NCI-H446 treated with DMSO at 0.1 percent for 48 hours (cell line): ENCODE measurements at places on chromosomes 7 and 10.

DNA sequence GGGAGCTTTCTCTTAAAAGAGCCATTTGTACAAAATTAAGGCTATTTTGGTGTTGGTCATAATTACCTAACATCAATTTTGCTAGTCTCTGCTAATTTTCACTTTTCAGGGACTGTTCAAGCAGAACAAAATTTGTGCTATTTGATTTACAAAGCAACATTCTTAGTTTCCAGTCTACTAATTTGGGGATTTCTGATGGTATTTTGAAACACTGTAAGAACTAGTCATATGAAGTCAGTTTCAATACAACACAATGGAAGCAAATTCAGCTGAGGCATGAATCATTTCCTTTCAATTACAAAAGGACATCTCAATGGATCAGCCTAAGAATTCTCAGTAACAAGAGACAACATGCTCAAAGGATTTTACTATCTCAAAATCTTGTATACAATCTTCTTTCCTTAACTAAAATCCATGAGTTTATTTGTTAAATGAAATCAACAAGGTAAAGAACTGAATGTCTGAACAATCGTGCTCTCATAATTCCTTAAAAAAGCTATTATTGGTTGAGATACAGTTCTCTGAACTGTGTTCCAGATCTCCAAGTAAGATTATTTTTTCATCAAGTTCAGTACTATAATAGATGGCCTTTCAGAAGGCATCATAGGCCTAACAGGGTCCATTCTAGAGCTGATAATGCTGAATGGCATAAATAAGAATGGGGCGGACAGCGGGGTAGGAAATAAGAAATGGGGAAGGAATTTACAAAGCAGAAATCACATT is 144.6 kb downstream of the NRCAM start:
- DNase-seq = no peak

DNA sequence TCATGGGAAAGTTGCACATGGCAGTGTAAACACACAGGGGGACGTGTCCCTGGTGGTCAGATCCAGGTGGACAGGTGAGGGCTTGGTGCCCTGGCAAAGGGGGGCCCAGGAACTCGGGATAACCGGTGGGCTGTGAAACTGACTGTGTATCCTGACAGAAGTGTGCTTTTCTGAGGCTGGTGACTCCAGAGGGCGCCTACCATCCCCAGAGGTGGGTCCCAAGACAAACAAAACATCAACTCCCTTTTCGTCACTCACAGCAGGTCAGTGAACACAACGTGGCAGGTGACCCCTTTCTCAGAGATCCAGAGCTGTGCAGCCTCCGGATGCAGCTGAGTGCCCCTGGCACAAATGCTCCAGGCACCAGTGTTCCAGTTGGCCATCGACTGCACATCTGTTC is 56.0 kb upstream of the DDC start:
- DNase-seq = no peak

DNA sequence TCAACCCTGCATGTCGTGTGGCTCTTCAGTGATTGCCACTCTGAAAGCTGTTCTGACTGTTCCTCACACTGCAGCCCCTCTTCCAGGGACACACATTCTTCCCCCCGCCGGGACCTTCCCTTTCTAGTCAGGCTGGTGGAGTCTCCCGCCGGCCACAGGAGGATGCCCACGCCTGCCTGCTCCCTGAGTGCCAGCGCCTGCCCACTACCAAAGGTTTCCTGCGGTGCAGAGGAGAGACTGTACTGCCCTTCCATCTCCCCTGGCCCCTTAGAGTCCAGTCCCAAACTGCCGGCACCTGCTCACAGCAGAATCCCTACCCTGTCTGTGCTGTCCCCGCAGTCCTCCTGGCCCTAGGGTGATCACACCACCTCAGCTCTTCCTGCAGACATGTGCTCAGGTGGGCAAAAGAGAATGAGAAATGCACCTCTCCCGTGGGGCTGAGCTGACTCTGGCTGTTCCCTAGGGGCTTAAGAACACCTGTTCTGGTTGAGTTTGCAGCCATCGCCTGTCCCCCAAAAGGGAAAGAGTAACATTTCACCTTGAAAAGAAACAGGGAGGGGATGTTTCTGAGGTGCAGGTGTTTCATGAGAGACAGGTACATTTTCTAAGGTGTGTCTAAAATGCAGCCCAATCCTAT is 1.4 kb downstream of the PODXL start:
- no peak for DNase-seq

DNA sequence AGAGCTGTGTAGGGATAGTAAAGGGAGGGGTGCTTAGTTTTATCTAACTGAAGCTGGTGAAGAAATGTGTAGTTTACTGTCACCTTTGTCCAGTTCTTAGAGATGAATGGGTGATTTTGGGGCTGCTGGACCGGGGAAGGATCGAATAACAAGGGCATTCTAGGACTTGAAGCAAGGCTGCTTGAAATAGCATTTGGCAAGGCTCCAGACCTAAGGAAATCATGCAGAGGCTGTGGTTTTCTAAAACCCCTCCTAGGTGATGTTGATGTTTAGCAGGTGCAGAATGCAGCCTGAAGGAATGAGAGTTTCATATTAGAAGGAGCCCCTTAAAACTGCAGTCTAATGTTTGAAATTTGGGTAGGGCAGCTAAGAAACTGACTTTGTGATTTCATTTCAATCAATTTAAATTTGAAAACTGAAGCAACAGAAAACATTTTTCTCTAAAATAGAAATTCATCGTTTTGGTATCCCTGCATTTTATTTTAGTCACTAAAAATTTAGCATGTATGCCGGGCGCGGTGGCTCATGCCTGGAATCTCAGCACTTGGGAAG is 68.5 kb downstream of the TET1 start:
- no peak for DNase-seq

GRCh38 chr7:1537535-1538412 is 7.3 kb downstream of the MAFK start:
- DNase-seq = no peak

DNA sequence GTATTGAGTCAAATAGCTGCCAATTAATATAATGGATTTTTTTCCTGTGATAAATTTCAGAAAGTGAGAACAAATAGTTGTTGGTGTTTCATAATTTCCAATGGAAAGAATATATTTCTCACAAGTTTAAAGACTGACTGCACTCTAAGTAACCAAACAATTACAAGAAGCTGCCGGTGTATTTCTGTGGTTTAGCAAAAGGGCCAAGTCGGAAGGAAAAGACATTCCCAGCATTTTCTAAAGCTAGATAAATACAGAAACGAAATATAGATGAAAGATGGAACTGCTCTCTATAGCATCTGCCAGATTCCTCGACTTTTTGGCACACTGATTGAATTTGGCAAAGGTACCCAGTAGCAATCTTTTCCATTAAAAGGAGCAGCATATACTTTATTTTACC is 92.7 kb upstream of the MKX start:
- no peak for DNase-seq

DNA sequence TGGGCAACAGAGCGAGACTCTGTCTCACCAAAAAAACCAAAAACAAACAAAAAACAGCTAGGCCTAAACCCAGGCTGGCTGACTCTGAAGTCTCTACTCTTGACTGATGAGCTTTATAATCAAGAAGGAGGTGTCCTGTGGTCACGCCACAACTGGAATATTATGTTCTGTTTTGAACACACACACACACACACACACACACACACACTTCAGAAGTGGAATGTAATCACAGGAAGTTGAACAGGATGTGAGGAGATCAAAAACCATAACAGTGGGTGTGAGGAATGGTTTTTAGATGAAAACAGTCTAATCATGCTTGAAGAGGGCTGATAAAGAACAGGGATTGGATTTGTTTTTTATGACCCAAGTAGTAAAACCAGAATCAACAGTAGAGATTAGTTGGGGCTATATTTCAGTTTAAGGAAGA is 51.1 kb upstream of the IL6 start:
- DNase-seq = no peak

- DNase-seq = no peak
Observed at GRCh38 chr10:27747096-27747451, 1.5 kb upstream of the MKX start.

DNA sequence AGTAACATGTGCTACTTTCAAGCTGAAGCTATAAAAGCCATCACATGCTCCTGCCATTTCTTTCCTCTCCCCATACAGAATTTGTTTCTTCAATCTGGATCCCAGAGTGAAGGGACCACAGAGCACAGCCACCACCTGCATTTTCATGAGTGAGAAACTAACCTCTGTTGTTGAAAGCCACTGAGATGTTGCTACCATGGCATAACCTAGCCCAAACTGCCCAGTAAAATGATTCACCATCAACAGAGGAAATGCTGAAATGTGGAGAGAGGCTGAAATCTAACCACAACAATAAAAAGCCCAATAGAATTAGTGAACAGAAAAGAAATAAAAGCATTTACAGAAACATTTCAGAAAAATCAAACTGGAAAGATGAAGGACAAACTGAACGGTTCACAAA is 125.2 kb downstream of the AMPH start:
- DNase-seq = no peak

GRCh38 chr10:70750156-70750703 is 34.9 kb downstream of the TBATA start:
- DNase-seq = no peak

GRCh38 chr7:152624228-152624627 is 51.7 kb downstream of the XRCC2 start:
- no peak for DNase-seq

DNA sequence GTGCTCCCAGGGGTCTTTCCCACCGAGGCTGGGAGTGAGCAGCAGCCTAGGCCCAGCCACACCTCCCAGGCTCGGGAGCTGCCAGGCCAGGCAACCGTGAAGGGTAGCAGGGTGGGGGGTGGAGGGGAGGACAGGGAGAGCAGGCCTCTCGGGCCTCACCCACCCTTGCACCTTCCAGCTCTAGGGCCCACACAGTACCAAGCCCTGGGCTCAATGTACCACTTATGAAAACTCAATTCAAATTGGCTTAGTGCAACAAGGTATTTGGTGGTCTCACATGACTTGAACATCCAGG is 127.4 kb downstream of the FAM53B start:
- DNase-seq = no peak

GRCh38 chr10:10044922-10045764 is 972.5 kb upstream of the CELF2 start:
- no peak for DNase-seq
